ENCODE measurements at places on chromosomes 13 and 19. TPM values are rescaled to one million over a fixed set of nuclear protein-coding genes. Genes with fewer than 3 reads are reported as not detected.

The LRRC25 gene
- 5.1 TPM for polyA plus RNA-seq

The SSC5D gene
- polyA plus RNA-seq = 10.0 TPM

The SMIM44 gene
- polyA plus RNA-seq = not detected

DNA sequence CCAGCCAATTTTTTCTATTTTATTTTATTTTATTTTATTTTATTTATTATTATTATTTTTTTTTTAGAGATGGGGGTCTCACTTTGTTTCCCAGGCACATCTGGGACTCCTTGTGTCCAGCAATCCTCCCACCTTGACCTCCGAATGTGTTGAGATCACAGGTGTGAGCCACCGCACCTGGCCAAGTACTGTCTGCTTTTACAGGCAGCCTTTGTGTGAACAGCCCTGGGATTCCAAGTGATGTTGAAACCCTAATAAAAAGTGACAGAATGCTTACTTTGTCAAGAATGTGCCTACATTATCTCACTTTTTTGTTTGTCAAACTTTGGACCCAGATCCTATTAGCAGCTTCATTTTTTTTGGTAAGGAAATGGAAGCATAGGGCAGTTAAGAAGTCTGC, 220.1 kb upstream of the EDNRB start:
- H3K27ac ChIP-seq = no peak overlapping the region
- H3K27me3 ChIP-seq = no peaks in the 10 kb centered on the region
- no peak for DNase-seq
- no peaks in the 10 kb centered on the region for H3K4me1 ChIP-seq
- no peaks in the 10 kb centered on the region for H3K36me3 ChIP-seq

GRCh38 chr19:47316513-47316912, 6.9 kb downstream of the C5AR1 start:
- peaks cover 10% of the 10 kb centered on the region for H3K4me1 ChIP-seq
- no peak overlapping the region for H3K27ac ChIP-seq
- H3K4me3 ChIP-seq = no peak overlapping the region

- no peaks in the 10 kb centered on the region for H3K27me3 ChIP-seq
- no peak overlapping the region for H3K27ac ChIP-seq
- H3K4me1 ChIP-seq = no peaks in the 10 kb centered on the region
- no peaks in the 10 kb centered on the region for H3K36me3 ChIP-seq
- no peak for DNase-seq
Observed at GRCh38 chr13:86282442-86282841, 483.2 kb upstream of the SLITRK6 start.

GRCh38 chr13:35500144-35500543, 23.7 kb upstream of the MAB21L1 start:
- DNase-seq = no peak
- H3K27me3 ChIP-seq = no peaks in the 10 kb centered on the region
- no peaks in the 10 kb centered on the region for H3K36me3 ChIP-seq
- H3K4me1 ChIP-seq = no peaks in the 10 kb centered on the region

DNA sequence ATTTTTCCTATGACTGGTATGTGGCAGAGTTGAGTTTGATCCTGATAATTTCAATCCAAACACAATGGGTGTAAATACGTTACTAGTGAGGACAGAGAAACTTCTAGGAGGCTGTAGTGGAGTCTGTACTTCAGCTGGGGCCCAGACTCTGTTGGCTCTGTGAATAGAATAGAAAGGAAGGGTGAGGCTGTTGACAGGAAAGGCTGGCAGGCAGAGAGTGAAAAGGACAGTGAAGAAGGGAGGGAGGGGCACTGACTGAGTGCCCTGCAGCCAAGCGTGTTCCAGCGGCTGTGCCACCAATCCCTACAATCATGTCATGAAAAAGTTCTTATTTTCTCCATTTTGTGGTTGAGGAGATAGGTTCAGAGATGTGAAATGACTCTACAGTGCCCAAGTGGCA, 80.5 kb downstream of the MBNL2 start:
- H3K36me3 ChIP-seq = no peaks in the 10 kb centered on the region
- no peak overlapping the region for H3K27ac ChIP-seq
- H3K4me3 ChIP-seq = no peak overlapping the region

DNA sequence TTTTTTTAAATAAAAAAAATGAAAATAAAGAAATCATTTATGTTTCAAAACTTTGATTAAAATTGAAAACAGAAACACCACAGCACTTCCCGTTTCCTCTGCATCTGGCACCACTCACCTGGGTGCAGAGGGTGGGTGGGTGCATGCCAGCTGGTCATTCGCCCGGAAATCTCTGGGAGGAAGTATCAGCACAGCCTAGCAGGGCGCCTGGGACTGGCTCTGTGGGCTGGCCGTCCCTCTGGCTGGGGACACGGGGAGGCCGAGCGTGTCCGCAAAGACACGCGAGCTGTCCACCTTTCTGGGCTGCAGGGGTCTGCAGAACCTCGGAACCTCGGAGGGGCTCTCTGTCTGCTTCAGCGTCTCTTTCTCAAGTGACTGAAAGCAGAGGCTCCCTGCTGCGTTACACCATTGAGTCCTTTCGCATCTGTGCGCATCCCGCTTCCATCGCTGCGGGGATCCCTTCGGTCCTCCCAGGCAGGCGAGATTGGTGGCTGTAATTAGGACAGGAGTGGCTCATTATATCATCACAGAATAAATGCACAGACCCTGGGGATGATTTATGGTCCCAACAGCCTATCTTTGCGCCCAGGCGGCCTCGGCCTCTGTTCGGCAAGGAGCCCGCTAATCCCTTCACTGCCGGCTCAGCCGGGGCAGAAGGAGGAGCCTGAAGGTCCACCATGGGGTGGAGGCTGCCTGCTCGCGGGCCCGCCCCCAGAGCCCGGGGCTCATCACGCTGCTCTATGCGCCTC, 17.2 kb downstream of the CRTC1 start:
- peaks cover 19% of the 10 kb centered on the region for H3K4me1 ChIP-seq
- peak overlapping the region; percentile 84 for H3K27ac ChIP-seq
- H3K27me3 ChIP-seq = no peaks in the 10 kb centered on the region
- DNase-seq = peak; percentile 83

DNA sequence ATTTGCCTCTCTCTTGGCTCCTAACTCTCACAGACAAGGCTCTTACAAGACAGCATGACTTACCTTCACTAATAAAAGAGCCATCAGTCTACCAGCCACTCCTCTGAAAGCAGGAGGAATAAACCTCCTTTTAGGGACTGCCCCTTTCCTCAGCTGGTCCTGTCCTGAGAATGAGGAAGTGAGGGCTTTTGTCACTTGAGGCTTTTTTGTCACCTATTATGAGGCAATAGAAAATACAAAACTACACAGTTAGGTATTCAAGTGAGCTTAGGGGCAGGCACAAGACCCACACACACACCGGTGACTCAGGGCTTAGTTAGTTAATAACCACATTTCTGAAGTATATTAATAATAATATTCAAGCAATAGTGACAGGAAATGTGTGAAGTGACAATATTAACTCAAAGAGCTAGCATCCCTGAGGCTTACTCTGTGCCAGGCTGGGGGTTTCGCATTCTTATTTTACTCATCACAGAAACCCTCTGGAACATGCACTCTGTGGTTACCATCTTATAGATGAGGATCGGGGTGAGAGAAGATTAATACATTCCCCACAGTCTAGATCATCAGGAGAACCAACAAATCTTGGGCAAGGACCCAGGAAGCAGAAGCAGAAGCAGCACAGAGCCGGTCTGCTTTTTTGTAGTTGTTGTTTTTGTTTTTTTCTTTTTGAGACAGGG, 379.9 kb downstream of the LIG4 start:
- no peak for DNase-seq
- no peaks in the 10 kb centered on the region for H3K36me3 ChIP-seq
- H3K27ac ChIP-seq = no peak overlapping the region
- H3K4me3 ChIP-seq = no peak overlapping the region
- no peaks in the 10 kb centered on the region for H3K4me1 ChIP-seq

DNA sequence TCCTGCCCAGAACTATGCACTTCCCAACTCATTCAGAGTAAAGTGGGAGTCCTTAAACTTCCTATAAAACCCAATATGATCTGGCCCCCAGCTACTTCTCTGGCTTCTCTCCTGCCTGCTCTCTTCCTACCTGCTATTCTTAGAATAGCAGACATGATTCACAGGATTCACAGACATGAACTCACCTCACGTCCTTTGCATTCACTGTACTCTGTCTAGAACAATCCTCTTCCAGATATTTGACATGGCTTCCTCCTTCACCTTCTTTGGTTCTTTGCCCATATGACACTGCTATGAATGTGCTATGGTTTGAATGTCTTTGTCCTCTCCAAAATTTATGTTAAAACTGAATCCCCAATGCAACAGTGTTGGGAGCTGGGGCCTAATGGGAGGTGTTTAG, 154.9 kb downstream of the UGGT2 start:
- DNase-seq = no peak
- H3K27ac ChIP-seq = no peak overlapping the region
- H3K4me3 ChIP-seq = no peak overlapping the region
- no peaks in the 10 kb centered on the region for H3K36me3 ChIP-seq

- H3K4me3 ChIP-seq = no peak overlapping the region
- DNase-seq = no peak
- no peaks in the 10 kb centered on the region for H3K36me3 ChIP-seq
- H3K27me3 ChIP-seq = no peaks in the 10 kb centered on the region
- no peaks in the 10 kb centered on the region for H3K4me1 ChIP-seq
- H3K27ac ChIP-seq = no peak overlapping the region
Observed at GRCh38 chr19:2532252-2533071, 56.5 kb downstream of the GADD45B start.

GRCh38 chr13:75764251-75764925, 128.3 kb downstream of the LMO7 start:
- no peaks in the 10 kb centered on the region for H3K36me3 ChIP-seq
- H3K4me3 ChIP-seq = no peak overlapping the region
- DNase-seq = no peak
- H3K27me3 ChIP-seq = no peaks in the 10 kb centered on the region
- H3K4me1 ChIP-seq = peaks cover 21% of the 10 kb centered on the region
- H3K27ac ChIP-seq = no peak overlapping the region

- no peak for DNase-seq
- no peak overlapping the region for H3K4me3 ChIP-seq
- no peaks in the 10 kb centered on the region for H3K27me3 ChIP-seq
- no peaks in the 10 kb centered on the region for H3K36me3 ChIP-seq
Observed at GRCh38 chr13:81089371-81090157, 748.6 kb upstream of the SPRY2 start.
